ENCODE measurements at places on chromosomes 7 and 10.

DNA sequence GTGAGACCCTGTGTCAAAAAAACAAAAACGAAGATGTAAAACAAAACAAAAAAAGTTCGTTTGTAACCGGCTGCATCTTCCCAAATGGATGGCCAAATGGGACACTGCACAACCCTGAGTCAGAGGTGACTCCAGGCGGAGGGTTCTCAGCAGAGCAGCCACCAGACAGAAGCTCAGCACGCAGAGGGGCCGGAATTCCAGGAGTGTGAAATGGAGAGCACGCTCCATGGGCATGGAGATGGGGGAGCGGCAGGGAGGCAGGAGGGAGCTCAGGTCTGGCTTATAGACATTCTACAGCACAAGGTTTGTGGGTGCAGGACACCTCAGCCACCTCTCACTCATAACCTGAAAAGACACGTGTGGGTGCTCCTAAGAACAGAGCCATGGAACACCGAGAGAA lies 227.0 kb downstream of the MAD1L1 start:
- DNase-seq, result no peak

GRCh38 chr7:13991791-13992595 lies 2.5 kb upstream of the ETV1 start:
- no peak for DNase-seq

- peak; percentile 10 for DNase-seq
These were observed 2.9 kb downstream of the IFIT3 start for GRCh38 chr10:89330537-89331212.

DNA sequence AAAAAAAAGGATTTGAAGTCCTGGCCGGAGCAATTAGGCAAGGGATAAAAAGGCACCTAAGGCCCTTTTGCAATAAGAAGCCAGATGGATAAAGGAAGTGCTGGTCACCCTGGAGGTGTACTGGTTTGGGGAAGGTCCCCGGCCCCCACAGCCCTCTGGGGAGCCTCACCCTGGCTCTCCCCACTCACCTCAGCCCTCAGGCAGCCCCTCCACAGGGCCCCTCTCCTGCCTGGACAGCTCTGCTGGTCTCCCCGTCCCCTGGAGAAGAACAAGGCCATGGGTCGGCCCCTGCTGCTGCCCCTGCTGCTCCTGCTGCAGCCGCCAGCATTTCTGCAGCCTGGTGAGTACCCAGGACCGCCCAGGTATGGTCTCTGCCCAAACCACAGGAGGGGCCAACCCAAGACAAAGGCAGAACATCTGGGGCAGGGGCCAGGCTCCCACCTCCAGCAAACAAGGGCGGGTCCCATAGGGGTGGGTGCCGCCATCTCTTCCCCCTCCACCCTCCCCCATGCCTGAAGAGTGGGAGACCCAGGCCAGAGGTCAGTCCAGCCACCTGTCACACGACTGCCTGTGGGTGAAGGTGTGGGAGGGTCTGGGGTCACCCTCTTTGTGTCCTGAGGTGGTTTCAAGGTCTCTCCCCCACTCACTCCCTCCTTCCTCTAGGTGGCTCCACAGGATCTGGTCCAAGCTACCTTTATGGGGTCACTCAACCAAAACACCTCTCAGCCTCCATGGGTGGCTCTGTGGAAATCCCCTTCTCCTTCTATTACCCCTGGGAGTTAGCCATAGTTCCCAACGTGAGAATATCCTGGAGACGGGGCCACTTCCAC lies at the start of gene PILRB:
TSS of gene PILRB (plus strand) at position 91 of the 830 bp plus-strand sequence. CDS start at position 277, 186 bp downstream.
- no peak for DNase-seq

- no peak for DNase-seq
These were observed 4.1 kb downstream of the JAKMIP3 start for GRCh38 chr10:132069849-132070182.

GRCh38 chr10:132844069-132844809 lies 58.3 kb upstream of the NKX6-2 start:
- DNase-seq, result no peak

- no peak for DNase-seq
These were observed 38.3 kb upstream of the ZNF248 start for GRCh38 chr10:37895674-37896073.

GRCh38 chr7:84251277-84251781 lies 56.7 kb upstream of the SEMA3A start:
- DNase-seq, result peak; percentile 49

DNA sequence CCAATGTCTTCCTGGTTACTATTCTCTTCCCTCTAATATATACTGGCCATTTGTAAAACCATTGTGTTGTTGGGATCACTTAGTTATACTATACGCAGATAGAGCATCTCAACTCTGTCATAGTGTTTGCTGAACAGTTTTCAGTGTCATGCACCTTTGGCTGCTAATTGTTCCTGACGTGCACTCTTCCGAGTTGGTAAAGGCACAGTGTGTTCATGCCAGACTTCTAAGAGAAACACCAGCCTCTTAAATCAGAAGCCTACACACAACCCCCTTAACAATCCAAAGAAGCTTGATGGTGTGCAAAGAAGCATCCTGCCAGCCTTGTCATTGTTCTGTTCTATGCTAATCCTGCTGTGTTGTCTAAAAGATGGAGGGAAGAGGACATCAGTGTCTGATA lies 131.1 kb downstream of the MAPK8 start:
- DNase-seq, result no peak

GRCh38 chr7:106947244-106947728 lies 82.2 kb downstream of the PIK3CG start:
- DNase-seq, result peak; percentile 56

GRCh38 chr10:78336402-78336791 lies 302.7 kb downstream of the RPS24 start:
- peak; percentile 97 for DNase-seq

DNA sequence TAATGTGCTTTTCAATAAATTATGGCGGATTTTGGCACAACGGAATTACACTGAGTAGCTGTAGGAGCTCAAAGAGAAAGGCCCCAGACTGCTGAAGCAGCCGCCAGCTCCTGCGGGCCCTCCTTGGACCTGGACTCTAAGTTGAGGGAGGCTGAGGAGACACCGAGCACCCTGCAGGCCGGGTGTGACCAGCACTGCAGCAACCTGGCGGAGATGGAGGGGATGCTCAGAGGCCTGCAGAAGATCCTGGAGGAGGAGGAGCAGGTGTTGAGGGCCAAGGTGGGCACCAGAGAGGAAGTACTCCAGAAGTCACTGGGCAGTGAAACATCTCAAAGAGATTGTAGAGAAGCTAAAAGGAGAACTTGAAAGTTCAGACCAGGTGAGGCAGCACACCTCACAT lies 33.0 kb upstream of the POM121L12 start:
- no peak for DNase-seq

DNA sequence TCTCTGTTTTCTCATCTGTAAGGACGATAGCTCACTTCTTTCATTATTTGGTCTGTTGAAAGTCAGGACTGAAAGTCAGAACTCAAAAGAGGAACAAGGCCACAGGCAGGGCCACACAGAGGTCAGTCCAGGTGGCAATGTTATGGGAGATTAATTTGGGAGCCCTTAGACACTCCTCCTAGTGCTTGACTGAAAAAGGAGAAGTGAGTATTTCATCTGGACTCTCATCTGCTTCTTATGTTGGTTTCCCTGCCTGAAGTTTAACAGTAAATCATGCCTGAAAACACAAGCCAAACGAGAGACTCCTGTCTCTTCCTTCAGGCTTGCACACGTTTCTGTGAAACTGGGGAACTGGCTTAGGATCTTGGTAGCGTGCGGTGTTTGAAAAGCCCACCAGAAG lies 248.5 kb downstream of the BUB3 start:
- DNase-seq, result no peak

DNA sequence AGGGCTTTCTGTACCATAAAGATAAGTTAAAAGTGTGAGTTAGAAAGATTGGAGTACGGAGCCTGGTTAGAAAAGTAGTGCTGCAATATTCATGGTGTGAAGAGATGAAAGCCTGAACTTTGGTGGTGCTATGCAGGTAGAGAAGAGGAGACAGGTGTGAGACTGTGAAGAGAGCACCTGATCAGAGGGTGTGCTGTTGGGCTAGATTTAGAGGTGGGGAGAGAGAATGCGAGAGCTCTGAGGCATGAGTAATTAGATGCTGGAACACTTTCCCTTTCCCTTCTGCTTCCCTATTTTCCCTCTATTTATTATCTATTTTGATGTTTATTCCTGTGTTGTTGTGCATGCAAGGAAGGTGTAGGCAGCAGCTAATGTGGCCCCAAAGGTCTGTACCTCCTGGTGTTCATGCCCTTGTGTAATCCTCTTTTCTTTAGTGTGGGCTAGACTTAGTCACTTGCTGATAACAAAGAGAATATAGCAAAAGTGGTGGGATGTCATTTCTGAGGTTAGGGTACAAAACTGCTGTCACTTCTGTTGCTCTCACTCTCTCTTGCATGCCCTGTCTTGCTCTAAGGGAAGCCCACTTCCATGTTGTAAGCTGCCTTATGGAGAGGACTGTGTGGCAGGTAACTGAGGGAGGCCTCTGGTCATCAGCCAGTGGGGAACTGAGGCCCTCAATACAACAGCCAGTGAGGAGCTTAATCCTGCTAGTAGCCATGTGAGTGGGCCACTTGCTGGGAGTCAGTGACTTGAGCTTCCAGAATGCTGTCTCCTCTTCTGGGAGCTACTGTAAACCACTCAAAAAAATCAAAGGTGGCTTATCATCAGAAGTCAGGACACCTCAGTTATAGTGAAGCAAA lies 2.6 kb upstream of the ATXN7L1 start:
- DNase-seq, result no peak

DNA sequence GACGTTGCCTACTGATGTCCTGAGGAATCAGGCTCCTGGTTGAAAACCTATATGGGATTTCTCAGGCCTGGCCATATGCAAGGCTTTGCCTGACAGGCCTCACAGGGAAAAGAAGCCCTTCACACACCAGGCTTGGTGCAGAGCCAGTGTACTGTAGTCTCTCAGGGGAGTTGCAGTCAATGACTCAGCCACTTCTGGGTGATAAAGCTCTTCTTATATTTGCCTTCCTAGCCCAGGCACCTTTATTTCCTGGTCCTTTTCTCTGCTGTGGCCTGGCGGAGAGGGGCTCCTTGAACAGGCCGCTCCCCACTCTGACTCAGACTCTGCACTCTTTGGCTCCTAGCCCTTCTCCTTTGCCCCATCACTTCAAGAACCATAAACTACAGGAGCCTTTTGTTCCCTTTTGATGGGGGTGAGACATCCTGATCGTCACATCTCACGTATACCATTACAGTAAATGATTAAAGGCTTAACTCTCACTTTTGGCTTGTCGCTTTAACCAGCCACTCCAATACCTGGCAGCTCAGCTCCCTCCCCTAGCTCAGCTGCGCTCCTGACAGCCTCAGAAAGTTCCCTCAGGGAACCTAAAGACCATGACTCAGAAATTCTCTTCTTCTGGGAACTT lies 33.5 kb downstream of the DPY19L1 start:
- peak; percentile 65 for DNase-seq

DNA sequence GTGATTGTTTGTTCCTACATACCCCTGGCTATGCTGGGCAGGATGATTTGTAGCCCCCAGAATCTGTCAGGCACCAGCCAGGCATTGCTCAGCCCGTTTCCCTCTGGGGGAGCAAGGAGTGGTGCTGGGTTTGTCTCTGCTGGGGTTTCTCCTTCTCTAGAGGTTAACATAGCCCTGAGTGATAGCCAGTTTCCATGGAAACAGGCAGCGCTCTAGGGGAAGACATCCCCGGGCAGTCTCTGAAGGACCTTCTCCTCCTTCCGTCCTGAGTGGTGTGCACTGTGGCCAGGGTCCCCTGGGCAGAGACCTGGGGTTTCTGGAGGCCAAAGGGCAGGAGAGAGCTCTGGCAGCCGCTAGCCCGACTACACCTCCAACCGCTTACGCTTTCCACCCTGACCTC lies 50.6 kb upstream of the LRRC4 start:
- DNase-seq, result no peak

GRCh38 chr10:7819121-7819460 lies 786 bp downstream of the TAF3 start:
- DNase-seq, result peak; percentile 61

DNA sequence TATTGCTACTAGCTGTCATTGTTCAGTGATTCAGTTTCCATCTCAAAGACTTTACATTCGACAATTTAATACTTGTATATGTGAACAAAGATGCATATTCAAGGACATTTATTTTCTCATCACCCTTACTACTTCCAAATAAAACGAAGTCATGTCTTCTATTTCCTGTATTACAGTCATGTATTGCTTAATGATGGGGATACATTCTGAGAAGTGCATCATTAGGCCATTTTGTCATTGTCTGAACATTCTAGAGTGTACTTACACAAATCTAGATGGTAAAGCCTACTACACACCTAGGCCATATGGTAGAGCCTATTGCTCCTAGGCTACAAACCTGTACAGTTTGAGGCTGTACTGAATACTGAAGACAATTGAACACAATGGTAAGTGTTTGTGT lies 6.5 kb downstream of the C10orf95 start:
- DNase-seq, result no peak

- no peak for DNase-seq
These were observed 35.4 kb upstream of the TNRC18 start for GRCh38 chr7:5458921-5459480.

GRCh38 chr7:19128856-19129255 lies 11.4 kb upstream of the TWIST1 start:
- peak; percentile 40 for DNase-seq

DNA sequence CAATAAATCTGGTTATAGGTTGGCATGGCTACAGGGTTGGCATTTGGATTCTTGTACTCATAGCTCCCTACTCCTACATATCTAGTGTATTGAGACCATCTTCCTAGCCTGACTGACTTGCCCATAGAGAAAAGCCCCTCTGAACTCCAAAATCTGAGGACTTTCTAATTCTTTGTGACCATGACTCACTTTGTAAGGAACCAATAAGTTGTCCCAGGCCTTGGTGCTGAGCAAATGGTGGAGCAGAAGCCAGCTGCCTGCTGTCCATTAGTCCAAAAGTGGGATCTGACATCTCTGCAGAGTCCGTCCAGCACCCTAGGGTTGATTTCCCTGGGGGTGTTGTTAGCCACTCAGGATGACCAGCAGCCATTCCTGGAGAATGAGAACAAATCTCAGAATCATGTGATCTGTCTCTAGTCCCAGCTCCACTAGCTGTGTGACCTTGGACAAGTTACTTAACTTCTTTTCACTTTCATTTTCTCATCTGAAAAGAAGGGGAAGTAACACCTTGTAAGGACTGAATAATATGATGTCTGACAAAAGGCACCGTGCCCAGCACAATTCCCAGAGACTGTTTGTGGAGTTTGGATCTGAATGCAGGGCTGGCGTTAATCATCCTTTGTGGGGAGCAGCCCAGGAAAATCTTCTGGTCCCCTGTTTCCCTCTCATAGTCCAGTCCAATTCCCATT lies 44.1 kb downstream of the MTURN start:
- DNase-seq, result no peak

DNA sequence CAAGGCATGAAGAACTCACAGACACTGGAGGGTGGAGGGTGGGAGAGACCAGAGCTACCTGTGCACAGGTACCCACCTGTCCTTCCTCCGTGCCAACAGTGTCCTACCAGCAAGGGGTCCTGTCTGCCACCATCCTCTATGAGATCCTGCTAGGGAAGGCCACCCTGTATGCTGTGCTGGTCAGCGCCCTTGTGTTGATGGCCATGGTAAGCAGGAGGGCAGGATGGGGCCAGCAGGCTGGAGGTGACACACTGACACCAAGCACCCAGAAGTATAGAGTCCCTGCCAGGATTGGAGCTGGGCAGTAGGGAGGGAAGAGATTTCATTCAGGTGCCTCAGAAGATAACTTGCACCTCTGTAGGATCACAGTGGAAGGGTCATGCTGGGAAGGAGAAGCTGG lies 21.8 kb downstream of the PRSS2 start:
- DNase-seq, result no peak

GRCh38 chr7:20438694-20439376 lies 108.1 kb downstream of the ITGB8 start:
- no peak for DNase-seq

Measured in HCEC 1CT (cell line).